Renal cortical epithelial cell (primary cell): ENCODE measurements at places on chromosomes 6 and 20.

DNA sequence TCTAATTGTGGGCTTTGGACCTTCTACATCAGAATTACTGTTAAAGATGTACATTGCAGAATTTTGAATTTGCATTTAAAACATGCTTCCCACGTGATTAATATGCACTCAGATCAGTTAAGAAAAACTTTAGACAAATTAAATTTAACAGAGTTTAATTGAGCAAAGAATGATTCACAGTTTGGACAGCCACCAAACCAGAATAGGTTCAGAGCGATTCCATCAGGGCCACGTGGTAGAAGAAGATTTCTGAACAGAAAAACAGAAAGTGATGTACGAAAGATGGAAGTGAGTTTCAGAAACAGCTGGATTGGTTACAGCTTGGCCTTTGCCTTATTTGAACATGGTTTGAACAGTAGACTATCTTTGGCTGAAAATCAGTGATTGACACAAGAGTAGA, 704.2 kb upstream of the MAP3K7 start:
- peak; percentile 25 for DNase-seq

DNA sequence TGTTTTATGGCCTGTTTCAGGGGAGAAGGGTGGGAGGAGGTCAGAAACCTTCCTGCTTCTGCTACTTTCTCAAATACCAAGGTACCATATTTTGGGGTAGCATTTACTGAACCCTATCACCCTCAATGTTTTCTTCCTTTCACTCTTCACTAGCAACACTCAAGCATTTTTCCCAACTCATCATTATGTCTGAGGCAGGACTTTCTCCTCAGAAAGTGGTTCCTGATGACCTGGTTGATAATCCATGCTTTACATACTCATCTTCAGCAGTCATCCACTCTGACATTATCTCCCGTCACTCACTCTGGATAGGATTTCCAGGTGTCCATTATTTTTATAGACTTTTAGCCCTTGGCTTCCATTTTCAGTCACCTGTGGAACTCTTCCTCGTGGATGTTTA, 21.1 kb downstream of the ZNF292 start:
- DNase-seq = no peak

- DNase-seq = no peak
Measured at GRCh38 chr6:108715832-108716231, 132.4 kb upstream of the ARMC2 start.

DNA sequence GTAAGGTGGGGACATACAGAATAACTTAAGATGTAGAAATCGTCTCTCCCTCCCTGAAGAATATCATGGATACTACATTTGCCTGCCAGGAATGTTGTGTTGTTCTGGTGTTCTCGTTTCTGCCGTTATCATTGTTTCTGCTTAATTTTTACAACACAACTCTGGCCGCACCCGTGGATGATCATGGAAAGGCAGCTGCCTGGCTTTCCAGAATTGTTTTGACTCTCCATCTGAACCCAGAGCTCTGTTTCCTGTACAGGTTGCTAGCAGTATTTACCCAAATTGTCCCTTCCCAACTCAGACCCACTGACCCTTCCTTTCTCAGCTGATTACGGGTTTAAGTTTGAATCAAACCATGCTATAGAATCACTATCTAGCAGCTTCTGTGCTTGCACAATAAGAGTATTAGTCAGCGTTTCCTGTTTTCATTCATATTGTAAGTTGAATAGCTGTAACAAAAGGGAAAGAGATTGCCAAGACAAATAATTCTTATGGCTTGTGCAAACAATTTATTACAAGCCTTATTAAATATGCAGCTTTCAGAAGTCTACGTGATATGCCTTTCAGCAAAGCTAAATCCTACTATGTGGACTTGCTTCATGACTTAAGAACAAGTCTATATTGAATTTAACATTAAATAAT, 139.0 kb downstream of the MTHFD1L start:
- DNase-seq = peak; percentile 87

DNA sequence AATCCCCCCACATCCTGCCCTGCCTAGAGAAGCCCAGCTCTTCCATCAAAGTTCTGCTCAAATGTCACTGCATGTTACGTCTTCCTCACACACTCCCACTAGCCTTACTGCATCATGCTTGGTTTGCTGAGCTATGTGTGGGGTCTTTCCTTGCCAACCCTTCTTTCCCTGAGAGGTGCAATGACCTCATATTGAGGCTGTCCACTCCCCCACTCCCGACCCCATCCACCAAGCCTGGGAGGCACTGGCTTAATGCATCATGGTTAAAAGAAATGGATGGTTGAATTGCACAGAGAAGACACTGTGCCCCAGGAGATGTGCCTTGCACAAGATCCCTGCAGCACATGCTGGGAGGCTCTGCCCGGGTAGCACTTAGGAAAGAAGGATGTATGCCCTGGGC, 7.7 kb upstream of the IRF4 start:
- no peak for DNase-seq

- no peak for DNase-seq
Measured at GRCh38 chr20:5596401-5597193, 153.6 kb upstream of the SHLD1 start.

DNA sequence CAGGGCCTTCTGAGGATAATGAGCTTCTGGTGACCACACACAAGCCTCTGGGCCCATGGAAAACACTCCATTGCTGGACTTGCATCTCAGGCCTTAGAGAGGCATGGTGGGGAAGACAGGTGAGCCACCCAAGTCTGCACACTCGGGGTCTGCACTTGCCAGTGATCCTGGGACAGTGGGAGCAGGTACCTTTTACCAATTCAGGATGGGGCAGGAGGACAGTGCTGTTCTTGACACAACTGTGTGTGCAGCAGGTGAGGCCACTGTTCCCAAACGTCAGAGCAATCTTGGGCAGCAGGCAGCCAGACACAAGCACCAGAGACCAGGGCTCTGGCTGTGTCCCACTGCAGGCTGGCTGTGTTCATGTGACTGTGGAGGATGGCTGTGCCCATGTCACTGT, 221.3 kb downstream of the ERMARD start:
- no peak for DNase-seq

GRCh38 chr20:24863356-24863755, 85.7 kb upstream of the CST7 start:
- no peak for DNase-seq

GRCh38 chr6:118787724-118788423, 106.1 kb upstream of the ASF1A start:
- DNase-seq = no peak

- no peak for DNase-seq
Measured at GRCh38 chr20:62429455-62430310, 2.3 kb upstream of the RBBP8NL start.

DNA sequence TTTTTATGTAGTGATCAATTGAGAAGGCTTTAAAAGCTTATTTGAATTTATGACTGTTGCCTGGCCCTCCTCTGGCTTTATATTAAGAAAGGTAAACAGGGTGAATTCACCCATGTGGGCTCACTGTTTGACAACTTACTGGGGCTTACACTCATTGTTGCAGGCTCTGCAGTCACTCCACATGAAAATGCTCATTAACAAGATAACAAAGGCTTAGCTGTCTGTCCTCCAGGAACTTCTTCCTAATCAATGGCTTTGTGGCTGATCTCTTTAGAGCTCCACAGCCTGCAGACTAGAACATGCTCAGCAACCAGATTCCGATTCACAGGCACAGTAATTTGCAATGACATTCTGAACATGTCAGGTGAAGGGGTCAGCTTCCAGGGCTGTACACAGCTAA, 323.2 kb upstream of the MAN1A1 start:
- DNase-seq = no peak

DNA sequence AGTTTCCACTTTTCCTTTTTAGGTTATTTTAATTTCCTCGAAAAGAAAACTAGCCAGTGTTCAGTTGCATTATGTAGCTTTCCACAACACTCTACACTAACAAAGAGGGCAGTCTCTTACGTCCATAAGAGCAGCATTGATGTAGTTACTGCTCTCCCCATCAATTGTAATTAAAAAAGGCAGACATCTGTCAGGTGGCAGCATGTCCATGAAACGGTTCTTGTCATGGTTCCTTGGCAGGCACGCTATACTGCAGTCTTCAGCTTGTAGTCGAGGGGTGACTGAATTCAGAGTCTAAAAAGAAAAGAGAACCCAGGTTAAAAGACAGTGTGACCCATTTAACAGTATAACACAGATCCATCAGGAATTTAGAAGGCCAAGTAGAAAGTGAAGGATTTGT, 80.1 kb upstream of the THEMIS start:
- no peak for DNase-seq

GRCh38 chr6:111556004-111556403, 49.7 kb downstream of the TRAF3IP2 start:
- no peak for DNase-seq

DNA sequence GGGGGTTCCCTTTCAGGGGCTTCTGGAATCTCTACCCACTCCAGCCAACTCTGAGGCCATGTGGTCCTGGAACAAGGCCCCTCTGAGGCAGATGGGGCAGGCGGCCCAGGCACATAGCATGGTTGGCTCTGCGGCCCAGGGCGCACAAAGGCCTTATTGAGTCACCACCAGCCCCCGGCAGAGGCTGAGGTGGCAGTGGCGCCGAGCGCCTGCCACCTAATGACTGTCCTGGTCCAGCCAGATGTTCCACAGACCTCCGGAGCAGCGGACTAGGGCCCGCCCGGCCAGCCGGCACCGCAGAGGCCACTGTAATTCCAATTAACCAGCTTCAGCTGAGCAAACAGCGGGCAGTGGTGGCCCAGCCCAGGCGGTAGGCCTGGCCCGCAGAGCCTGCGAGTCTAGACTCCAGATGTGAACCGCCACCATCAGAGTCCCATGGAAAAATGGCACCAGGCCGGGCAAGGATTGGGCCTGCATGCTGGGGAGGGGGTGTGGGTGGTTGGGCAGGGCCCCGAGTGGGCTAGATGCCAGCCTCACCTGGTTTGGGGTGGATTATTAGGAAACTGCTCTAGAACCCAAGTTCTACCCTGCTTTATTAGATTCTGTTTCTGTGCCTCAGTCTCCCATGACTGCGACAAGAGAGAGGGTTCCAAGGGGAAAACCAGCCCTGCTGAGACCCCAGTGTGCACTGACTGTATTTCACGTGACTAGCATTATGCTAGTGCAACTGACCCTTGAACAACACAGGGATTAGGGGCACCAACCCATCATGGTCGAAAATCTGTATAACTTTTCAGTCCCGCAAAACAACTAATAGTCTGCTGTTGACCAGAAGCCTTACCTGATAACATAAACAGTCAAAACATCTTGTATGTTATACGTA, 34.1 kb upstream of the ID1 start:
- no peak for DNase-seq

DNA sequence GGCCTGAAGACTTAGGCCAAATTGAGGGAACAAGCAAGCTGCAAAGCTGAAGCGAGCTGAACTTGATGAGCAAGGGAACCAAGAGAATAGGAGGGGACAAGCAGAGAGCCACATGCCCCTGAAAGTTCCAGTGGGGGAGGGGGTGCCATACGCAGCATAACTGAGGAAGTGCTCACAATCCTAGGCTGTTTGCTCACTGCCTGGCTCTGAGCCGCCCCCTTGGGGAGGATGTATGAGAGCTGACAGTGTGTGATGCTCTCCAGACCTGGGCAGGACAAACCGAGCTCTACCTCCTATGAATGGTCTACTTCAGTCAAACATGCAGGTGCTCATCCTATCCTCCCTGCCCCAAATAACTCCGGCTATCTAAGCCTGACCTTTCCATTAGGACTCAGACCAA, 52.1 kb downstream of the FAXC start:
- DNase-seq = no peak

DNA sequence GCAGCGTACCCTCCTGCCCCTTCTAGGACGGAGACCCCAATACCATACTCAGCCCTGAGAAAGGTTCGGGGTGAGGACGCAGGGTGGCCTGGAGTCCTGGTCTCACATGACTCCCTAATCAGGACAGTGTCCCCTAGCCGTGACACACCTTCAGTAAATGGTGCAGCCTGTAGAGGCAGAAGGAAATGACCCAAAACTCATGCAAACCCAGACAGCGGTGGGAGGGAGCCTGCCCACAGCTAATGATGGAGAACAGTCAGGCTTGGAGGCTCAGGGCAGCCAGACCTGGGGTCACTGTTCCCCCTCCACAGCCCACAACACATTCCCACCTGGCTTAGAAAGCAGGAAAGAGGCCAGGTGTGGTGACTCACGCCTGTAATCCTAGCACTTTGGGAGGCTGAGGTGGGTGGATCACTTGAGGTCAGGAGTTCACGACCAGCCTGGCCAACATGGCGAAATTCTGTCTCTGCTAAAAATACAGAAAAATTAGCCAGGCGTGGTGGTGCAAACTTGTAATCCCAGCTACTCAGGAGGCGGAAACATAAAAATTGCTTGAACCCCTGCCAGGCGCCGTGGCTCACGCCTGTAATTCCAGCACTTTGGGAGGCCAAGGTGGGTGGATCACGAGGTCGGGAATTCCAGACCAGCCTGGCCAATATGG, 8.8 kb upstream of the HMGA1 start:
- DNase-seq = peak; percentile 94

- DNase-seq = no peak
Measured at GRCh38 chr6:22142856-22143255, 154.0 kb downstream of the PRL start.

- DNase-seq = peak; percentile 67
Measured at GRCh38 chr20:51700809-51701285, 67.3 kb downstream of the ATP9A start.

GRCh38 chr20:34129518-34130162, 17.6 kb upstream of the EIF2S2 start:
- peak; percentile 64 for DNase-seq

DNA sequence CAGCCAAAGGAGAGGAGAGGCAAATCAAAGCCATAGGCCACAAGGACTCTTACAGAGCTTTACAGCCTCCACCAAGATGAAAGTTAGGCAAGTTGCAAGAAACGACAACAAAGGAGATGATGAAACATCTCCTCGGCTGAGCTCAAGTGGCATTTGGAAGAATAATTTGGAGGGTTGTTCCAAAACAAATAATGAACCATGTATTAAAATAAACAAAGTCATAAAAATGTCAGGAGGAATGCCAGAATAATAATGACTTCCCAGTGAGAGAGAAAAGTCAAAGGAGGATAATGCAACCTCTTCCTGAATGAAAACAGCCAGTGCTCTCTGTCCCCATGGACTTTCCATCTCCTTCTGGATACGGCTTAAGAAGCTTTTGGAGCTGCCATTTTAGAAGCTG, 371.4 kb upstream of the ID4 start:
- peak; percentile 79 for DNase-seq

DNA sequence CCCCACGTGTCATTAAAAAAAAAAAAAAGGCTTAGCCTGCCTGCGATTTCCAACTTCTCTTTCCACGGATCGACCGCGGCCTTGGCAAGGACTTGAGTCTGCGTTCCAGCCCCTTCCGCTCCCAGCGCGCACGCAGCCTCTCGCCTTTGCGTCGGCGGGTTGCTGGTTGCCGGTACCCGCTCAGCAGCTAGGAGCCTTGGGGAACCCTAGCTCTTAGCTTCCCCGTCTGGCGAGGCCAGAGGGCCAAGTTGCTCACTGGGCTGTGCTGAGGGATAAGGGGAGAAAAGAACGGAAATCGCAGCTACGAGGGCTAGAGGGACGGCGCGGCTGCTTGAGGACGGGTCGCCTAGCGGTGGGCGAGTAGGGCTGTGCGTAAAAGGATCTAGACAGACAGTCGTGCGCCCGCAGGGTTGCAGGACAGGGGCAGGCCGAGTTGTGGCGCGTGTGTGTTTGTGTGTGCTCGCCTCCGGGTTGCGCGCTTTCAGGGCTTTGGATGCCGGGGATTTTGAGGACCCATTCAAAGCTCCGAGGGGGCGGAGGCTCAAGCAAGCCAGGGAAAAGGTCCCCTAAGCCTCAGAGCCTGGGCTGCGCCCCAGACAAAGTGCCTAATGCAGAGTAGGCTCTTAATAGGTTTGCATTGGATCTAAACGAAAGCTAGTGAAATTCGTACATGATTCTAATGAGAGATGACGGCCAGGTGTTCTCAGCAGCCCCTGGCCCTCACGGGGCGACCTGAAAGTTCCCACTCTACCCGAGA, 40.5 kb upstream of the OSTM1 start:
- DNase-seq = no peak
